ENCODE measurements at places on chromosomes 1 and 21. TPM values are rescaled to one million over a fixed set of nuclear protein-coding genes. Genes with fewer than 3 reads are reported as not detected.

DNA sequence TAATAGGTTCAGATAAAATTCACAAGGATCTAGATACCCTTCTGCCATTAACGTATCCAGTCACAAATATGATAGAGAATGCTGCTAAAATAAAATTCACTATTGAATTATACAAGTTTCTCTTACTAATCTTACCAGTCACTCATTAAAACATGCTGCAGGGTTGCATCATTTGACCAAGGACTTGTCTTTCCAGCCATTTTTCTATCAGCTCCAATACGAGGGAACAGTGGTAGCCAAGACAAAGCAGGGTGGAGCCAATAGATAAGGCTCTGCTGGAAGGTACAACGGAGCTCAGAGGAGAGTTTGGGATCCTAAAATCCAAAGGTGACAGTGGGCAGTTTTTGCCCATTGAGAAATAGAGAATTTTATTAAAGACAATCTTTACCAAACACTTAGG, 4.0 kb downstream of the DONSON start:
- DNase-seq, result no peak

GRCh38 chr1:206560007-206560716, 52.1 kb downstream of the EIF2D start:
- DNase-seq, result no peak

- DNase-seq, result no peak
These were observed 81.0 kb downstream of the HMGB4 start for GRCh38 chr1:33944846-33945245.

Gene HSPB7
- 159 TPM for polyA plus RNA-seq

Gene TUFT1
- 9.5 TPM for polyA plus RNA-seq
